ENCODE measurements at places on chromosomes 7 and 10.

DNA sequence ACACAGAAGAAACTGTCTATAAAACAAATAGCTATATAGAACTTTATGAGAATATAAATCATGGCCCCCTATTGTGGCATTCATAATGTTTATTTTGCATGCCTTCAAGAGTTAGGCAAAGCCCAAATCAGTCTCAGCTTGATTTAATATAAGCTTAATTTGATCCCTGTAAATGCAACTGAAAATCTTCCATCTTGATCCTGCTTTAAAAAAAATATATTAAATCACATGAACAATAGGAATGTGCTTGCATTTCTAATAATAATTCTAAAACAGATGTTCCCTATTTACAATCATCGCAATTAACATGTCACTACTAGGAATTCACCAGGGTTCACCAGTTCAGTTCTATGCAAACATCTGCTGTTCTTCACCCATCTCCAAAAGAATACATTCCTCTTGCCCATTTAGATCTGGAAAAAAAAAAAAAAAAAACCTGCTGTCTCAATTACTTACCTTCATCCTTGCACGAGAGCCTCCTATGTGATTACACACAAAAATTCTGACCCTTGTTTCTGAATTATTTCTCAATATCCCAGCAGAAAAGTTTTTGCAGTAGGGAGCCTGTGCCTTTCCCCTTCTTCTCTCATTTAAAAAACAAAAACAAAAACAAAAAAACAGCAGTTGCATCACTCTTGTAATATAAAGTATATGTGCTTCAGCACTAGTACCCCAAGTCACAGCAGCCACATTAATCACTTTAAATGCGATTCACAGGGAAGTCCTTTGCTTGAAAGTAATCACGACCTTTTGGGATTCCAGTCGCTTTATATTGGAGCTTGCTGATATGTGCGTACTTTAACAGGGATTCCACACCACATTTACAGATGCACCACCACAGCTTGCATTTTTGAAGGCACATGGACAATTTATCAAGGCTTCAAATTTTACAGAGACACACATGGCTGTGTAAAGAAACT, 194.8 kb upstream of the KMT2E start:
- DNase-seq, result no peak

GRCh38 chr7:74302745-74303221, 13.6 kb downstream of the CLIP2 start:
- DNase-seq, result no peak

GRCh38 chr10:60644436-60645130, 133.7 kb upstream of the CDK1 start:
- DNase-seq, result no peak

- no peak for DNase-seq
These were observed 905.6 kb upstream of the GHITM start for GRCh38 chr10:83233691-83234090.

DNA sequence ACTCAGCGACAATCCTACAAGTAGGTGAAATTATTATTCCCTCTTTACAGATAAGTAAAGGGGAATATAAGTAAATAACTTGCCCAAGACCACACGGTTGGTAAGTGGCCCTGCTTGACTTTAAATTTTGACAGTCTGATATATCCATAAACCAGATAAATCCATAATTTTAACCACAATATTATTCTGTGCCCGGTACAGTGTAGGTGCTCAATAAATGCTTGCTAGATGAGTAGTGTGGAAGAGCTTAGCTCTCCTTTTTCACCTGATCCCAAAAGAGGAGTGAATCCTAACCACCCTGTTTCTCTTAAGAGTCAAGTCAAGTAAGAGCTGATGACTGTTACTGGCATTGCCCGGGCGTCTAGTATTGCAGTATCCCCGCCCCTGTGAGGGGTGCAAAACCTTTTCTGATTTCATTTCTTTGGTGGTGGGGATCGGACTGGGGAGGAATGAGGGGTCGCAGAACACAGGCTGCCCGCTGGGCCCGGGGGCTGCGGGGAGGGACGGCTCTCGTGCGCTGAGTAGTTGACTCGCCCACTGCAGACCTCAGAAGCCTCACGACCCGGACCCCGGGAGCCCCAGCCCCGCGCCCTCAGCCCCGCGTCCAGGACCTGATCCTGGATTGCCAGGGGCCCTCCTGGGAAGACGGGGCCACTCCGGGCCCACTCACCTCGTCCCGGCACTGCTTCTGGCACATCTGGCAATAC, 490 bp downstream of the KIN start:
- DNase-seq, result no peak

DNA sequence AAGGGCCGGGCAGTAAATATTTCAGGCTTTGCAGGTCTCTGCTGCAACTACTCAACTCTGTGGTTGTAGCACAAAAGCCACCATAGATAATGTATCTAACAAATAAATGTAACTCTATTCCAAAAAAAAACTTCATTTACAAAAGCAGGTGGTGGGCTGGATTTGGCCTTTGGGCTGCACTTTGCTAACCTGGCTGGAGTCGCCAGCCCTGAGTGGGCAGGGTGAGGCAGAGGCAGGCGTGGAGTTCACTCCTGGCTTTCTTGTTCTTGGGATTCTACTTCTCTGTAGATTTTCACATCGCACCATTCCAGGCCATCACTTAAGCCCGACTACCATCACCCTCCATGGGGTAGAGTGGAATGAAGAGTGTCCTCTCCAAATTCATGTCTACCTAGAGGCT, 367.6 kb upstream of the MGMT start:
- no peak for DNase-seq

DNA sequence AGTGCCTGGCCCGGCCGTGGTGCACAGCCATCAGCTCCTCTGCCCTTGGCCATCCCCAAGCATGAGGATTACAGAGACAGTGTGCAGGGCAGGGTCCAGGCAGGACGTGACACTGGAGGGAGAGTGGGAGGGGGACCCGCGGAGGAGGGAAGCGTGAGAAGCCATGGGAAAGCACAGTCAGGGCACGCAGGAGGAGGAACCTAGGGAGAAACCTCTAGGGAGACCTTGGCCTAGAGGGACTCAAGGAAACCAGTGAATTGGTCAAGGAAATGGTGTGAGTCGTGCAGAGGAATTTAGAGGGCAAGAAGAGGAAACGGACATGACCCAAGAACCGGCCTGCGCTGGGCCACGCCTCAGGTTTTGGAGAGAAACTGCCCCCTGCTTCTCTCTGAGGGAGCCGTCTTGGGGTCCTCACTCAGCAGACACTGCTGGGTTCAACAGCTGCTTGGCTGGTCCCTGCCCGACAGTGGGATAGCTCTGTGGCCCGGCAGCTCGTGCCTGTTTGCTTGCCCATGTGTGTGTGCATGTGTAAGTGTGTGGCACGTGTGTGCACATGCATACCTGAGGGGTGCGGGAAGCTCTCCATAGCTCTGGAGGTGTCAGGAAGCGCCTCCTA, 3.2 kb downstream of the OPN4 start:
- no peak for DNase-seq

DNA sequence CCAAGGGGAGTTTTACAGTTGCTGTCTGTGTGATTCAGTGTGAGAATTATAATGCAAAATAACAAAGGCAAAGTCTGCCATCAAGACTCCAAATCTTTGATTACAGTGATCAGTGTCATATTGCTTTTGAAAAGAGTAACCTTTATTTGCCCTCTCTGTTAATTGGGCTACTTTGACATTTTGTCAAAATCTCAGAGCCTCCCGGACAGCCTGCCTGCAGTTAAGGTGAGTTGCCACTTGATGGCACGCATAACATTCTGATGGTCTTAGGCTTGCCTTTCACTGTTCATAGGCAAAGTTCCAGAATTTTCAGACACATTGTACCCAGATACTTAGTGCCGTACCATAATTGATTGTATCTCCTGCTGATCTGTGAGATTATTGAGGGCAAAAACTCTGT, 253.5 kb downstream of the ABCA13 start:
- peak; percentile 47 for DNase-seq

- no peak for DNase-seq
These were observed 60.8 kb upstream of the HECTD2 start for GRCh38 chr10:91349381-91349780.

GRCh38 chr7:105773030-105773460, 103.4 kb downstream of the ATXN7L1 start:
- DNase-seq, result no peak

- no peak for DNase-seq
These were observed 33.7 kb downstream of the STAMBPL1 start for GRCh38 chr10:88913788-88914187.

DNA sequence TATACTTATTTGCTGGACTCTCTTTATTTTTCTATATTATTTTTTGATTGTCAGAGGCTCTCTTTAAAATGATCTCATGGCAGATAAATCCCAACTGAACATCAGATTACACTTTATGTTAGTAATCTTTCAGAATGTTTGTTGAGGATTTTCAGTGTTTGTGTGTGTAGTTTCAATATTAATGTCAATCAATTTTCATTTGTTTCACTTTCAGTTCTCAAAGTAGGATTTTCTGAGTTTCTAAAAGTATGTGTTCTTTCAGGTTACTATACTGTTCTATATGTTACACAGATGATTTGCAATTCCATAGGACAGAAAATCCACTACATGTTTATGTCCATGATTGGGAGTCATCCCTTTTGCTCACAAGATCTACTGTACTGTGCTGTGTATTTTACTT, 311.9 kb upstream of the POT1 start:
- no peak for DNase-seq

DNA sequence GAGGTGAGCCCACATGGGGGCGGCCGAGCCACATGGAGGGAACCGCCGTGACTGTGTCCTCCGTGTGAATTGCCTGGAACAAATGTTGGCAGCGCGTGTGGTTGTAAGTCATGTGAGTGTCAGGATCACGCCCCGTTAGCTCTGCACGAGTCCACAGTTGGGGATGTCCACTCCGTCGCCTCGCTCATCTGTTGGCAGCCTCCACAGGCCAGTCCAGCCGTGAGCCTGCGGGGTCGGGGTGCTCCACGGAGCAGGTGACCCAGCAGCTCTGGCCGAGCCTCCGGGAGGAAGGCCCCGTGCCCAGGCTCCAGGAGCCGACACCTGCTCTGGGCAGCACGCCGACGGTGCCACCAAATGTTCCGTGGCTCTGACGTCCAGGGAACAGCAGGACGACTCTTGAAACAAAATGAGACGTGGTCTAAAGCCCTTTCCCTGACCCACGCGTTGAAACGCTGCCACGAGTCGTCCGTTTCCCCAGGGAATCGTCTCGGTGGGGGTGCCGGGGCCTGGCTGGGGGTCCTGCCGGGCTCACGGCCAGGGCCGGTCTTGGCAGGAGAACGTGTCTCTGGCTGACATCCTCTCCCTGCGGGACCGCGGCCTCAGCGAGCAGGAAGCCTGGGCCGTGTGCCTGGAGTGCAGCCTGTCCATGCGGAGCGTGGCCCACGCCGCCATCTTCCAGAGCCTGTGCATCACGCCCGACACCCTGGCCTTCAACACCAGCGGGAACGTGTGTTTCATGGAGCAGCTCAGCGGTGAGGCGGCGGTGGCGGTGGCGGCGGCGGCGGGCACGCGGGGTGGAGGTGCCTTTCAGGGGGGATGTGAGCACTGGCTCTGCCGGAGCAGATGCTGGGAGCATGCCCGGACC, 7.0 kb downstream of the KNDC1 start:
- DNase-seq, result no peak

- no peak for DNase-seq
These were observed 214.8 kb upstream of the MAGI2 start for GRCh38 chr7:79668292-79668691.

GRCh38 chr10:48490946-48491345, 113.9 kb downstream of the ARHGAP22 start:
- no peak for DNase-seq

- no peak for DNase-seq
These were observed 47.9 kb downstream of the COL1A2 start for GRCh38 chr7:94442639-94443038.

- DNase-seq, result no peak
These were observed 81.0 kb downstream of the HGF start for GRCh38 chr7:81688622-81689411.

DNA sequence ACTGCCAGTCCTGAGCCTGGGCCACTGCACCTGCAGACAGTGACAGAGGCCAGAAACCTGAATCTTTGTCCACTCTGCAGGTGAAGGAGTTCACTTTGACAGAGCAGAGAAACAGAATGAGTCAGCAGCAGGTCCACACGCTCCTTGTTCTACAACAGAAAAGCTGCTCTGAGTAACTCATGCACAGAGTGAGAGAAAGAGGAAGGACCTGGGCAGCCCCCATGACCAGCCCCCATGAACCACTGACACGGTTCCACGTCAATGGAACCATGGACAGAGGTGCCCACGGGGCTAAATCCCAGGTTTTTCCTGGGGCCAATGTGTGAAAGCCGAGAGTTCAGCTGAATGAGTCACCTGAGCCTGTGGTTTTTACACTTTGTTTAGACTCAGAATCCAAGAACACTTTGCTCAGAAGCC, 40.8 kb upstream of the CTBP2 start:
- no peak for DNase-seq

DNA sequence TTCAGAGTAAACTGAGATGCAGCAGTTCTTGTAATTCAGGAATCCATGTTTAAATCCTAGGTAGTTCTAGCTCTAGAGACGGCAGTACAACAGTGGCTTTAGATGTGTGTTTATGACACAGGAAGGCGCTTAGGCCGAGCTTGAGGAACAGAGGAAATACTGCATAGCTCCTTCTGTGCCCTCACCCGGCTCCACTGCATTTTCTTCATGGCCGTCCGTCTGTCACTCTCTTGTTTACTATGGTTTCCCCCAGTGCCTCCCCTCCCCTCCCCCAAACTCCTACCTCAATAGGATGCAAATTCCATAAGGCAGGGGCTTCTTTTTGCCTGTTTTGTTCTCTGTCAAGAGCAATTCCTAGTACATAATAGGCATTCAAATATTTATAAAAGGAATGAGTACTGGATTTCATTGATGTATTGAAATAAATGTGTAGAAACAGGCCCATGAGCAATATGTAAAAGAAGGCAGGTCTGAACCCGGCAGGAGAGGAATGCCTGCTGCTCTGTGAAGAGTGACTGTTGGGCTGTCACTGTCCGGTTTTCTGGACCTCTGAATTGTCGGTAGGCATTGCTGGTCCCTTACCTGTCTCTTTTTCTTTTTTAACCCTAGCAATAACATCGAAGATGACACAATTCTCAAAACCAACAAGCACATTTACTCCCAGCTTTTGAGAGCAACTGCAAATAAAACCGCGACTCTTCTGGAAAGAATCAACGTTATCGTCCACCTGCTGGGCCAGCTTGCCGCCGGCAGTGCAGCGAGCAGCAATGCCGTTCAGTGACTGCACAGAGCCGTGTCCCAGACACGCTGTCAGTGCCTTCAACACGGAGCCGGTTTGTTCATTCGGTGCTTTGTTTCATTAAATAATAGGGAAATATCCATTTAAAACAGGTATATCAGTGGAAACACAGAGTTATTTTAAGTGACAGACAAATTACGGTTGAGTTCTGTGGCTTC, 12.7 kb downstream of the MMP21 start:
- DNase-seq, result no peak

GRCh38 chr7:7424151-7424873, 111.4 kb downstream of the COL28A1 start:
- DNase-seq, result peak; percentile 84

- DNase-seq, result no peak
These were observed 13.7 kb downstream of the PRPS1L1 start for GRCh38 chr7:18013936-18014335.
